ENCODE measurements at places on chromosomes 6 and 20.

DNA sequence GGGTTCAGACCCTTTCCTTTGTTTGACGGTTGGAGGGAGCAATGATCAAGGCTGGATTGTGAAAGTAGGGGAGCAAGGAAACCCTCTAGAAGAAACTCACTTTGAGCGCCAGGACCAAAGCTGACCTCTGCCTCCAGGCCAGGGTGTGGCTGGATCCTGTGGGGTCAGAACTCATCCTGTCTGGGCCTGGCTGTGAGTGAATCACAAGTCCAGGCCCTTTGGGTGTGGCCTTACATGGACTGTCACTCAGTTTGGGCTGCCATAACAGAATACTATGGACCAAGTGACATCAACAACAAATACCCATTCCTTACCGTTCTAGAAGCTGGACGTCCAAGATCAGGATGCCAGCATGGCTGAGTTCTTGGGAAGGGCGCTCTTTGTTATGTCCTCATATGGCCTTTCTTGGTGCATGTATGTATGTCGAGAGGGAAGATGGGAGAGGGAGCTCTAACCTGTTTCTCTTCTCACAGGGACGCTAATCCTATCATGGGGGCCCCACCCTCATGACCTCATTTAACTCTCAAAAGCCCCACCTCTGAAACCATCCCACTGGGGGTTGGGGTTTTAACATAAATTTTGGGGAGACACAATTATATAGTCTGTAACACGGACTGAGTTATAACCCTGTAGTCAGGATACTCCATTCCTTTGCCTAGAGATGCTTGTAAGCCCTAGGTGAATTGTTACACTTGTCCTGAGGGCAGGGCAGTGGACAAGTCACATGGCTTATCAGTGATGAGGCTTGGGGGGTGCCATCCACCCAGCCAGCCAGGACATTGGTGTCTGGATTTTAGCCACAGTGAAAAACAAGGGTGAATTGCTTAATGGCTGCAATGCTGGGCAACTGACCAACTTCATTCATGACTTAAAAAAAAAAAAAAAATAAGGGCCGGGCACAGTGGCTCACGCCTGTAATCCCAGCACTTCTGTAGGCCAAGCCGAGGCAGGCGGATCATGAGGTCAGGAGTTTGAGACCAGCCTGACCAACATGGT is 80.0 kb downstream of the TRMT11 start:
- no peak for DNase-seq

DNA sequence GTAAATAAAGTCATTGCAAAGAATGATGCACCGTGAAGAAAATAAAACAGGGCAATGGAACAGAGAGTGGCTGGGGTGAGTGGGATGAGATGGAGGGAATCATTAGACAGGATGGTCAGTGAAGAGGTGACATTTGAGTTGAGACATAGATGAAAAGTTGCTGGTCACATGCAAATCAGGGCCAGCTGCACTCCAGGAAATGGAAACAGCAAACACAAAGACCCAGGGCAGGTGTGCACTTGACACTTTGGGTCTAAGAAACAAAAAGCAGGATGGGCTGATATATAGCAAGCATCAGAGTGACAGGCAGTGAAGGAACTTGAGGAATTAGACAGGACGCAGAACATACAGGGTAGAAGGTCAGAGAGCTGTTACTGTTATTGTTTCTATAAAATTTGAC is 171.5 kb upstream of the RIPOR2 start:
- no peak for DNase-seq

DNA sequence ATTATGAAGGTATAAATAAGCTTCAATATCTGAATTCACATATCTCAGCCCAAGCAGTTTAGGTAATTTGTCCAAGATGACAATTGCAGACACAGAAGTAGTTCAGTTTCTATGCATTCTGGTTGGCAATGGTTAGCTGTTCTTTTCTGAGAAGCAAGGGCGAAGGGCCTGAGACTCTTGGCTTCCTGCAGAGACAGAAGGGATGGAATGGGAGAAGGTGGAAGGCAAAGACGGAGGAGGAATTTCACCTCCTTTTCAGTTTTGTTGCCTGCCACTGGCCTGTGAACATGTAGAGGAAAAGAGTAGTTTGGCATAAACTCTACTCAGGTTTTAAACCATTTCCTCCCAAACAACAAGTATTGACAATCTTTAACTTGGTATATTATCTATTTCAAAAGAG is 180.7 kb upstream of the HS3ST5 start:
- DNase-seq = no peak

GRCh38 chr6:28812778-28813569 is 110.8 kb downstream of the TRIM27 start:
- DNase-seq = no peak

DNA sequence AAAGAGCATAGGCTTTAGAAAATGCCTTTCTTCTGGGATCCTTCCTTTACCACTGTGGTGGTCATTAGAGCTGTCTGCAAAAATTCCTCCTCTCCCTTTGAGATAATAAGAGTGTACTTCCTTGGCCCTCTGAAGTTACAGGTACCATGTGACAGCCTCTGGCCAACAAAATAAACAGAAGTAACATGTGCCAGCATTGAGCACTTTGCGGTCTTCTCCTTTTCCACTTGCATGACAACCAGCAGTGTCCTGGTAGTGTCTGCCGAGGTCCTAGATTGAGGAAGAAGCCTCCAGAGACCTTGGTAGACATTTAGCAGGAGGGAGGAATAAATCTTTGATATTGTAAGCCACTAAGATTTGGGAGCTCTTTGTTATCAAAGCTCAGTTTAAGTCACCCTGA is 87.5 kb upstream of the ARID1B start:
- peak; percentile 16 for DNase-seq

DNA sequence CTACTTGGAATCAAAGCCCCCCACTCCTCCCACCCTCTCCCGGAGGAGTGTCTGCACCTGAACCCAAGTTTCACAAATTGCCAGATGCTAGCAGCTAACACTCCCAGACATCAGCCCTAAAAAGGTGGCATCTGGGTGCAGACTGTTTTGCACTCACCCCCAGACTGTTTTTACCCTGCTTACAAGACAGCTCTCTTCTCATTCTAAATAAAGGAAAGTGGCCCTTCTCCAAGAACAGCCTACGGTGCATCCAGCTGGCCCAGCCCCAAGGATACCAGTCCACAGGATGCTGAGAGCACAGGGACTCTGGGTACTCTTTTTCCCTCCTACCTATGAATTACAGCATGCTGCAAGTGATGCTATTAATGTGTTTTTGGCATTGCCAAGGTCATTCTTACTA is 842.0 kb upstream of the FLRT3 start:
- no peak for DNase-seq

- no peak for DNase-seq
Observed at GRCh38 chr6:136129365-136129764, 120.7 kb downstream of the MTFR2 start.

DNA sequence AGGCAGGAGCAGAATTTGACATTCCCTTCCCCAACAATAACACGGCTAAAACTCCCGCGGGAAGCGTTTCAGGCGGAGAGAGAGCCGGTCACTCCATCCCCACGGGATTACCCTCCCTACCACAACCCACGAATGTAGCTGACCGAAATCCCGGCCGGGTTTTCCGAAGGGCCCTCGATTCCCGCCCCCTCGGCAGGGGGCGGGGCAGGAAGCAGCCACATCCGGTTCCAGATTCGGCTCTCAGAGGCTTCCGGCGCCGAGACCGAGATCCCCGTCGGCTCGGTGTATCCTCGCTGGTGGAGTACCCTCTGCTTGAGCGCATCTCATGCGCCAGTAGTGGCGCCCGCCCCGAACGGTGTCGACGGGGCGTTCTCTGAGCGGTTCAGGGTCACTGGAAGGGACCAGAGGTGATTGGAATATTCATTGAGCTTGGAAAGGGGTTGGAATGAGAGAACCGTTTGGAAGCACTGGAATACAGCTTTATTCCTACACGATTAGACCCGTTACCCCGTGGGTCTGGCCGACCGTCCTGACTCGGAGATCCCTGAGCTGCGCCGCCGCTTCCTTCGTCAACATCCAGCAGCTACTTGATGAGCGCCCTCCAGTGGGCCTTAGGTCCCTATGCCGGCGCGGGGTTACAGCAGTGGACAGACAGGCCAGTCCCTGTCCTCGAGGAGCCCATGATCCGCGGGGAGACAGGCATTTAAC is 649 bp upstream of the RGL2 start:
- peak; percentile 93 for DNase-seq

DNA sequence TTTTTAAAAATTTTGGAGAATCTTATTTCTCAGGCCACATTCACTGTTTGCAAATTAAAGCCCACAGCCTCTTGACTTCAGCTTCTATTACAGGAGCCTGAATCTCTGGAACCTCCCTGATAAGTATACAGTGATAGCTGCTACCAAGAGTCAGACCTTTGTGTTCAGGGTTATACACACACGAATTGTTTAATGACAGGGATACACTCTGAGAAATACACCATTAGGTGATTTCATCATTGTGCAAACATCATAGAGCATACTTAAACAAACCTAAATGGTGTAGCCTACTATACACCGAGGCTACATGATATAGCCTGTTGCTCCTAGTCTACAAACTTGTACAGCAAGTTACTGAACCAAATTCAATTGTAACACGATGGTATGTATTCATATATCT is 473.9 kb downstream of the PKHD1 start:
- no peak for DNase-seq

Measured in CD4-positive, alpha-beta T cell treated with Interleukin-4 for 1 hour (primary cell).